Progenitor cell of endocrine pancreas (in vitro differentiated cells): ENCODE measurements at places on chromosomes 1 and 21. TPM values are rescaled to one million over a fixed set of nuclear protein-coding genes. Genes with fewer than 3 reads are reported as not detected.

- H3K36me3 ChIP-seq: no peaks in the 10 kb centered on the region
These were observed 27.6 kb downstream of the IL10RB start for GRCh38 chr21:33293811-33294216.

DNA sequence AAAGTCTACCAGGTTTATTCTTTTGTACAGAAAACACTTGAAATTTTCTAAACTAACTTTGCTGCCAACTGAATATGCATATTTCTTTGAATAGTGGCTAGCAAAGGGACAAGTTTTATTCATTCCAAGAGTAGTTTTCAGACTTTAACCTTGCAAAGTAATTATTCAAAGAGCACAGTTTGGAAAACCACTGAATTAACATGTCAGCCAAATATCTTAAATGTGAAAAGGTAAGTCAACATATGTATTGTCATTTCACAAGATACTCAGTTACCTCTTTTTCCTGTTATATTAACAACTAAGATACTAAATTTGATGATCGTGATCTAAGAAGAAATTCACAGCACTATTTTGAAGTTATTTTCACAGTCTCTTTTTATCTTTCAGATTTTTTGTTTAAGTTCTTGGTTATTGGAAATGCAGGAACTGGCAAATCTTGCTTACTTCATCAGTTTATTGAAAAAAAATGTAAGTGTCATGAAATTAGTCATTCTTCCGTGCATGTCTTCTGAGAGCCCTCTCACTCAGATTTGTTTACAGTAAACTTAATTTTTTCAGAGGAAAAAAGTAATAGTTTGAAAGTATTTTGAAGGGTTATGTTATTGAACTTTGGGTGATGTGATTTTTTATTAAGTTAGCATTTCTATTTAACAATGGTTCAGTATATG is 15.3 kb downstream of the RAB4A start:
- DNase-seq: no peak
- peaks cover 14% of the 10 kb centered on the region for H3K36me3 ChIP-seq
- no peaks in the 10 kb centered on the region for H3K27me3 ChIP-seq

CA6 gene
- not detected in 2 replicates for total RNA-seq

IFNAR1 gene
- 18.3 and 19.6 TPM in 2 replicates for total RNA-seq

NBPF9 gene
- 43.5 and 44.6 TPM in 2 replicates for total RNA-seq

GRCh38 chr21:41217671-41218385 is 49.9 kb downstream of the BACE2 start:
- peaks cover 2% of the 10 kb centered on the region for H3K36me3 ChIP-seq
- H3K27me3 ChIP-seq: peaks cover 5% of the 10 kb centered on the region
- peaks cover 6% of the 10 kb centered on the region for H3K4me1 ChIP-seq
- no peak overlapping the region for H3K27ac ChIP-seq
- H3K4me3 ChIP-seq: no peak overlapping the region

DNA sequence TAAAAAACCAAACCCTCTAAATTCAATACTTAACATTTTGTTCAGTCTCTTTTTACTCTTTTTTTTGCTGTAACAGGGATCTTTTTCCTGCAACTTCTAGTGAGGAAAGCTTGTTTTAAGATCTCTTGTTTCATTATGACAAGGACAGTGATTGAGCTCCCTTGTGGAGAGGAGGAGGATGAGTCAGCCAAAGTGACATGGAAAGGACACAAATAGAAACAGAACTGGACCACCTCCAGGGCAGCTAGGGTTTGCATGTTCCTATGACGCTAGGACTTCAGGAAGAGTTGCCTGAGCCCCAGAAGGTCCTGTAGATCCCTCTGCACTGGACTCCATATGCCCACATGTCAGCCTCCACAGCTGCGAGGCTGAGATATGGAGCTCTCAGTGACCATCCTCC is 212.6 kb upstream of the FAM78B start:
- H3K36me3 ChIP-seq: no peaks in the 10 kb centered on the region
- peaks cover 9% of the 10 kb centered on the region for H3K27me3 ChIP-seq
- H3K4me3 ChIP-seq: no peak overlapping the region
- peaks cover 3% of the 10 kb centered on the region for H3K4me1 ChIP-seq
- H3K27ac ChIP-seq: no peak overlapping the region

- no peaks in the 10 kb centered on the region for H3K36me3 ChIP-seq
- no peaks in the 10 kb centered on the region for H3K4me1 ChIP-seq
- no peak for DNase-seq
- no peak overlapping the region for H3K27ac ChIP-seq
These were observed 14.5 kb upstream of the NRIP1 start for GRCh38 chr21:15079269-15079668.

- H3K27me3 ChIP-seq: no peaks in the 10 kb centered on the region
- H3K27ac ChIP-seq: no peak overlapping the region
- DNase-seq: no peak
- no peaks in the 10 kb centered on the region for H3K36me3 ChIP-seq
- no peaks in the 10 kb centered on the region for H3K4me1 ChIP-seq
These were observed 71.4 kb downstream of the DIRAS3 start for GRCh38 chr1:67978890-67979516.

DNA sequence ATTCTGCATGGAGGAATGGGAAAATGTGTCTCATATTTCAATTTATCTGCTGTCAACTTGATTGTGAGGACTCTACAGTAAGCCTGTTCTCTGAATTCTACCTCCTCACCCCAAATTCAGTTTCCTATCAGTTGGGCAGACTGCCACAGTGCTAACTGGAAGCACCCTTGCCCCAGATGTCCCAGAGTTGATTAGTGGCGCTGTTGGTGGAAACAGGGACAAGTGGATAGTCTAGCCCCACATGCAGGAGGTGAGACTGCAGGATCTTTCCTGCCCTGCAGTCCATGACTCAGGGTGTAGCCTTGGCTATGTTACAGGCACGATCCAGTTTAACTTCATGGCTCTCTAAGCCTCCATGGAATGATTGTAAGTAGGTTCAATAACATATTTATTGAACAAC is 22.1 kb downstream of the ADAM30 start:
- no peaks in the 10 kb centered on the region for H3K36me3 ChIP-seq
- H3K4me3 ChIP-seq: no peak overlapping the region
- DNase-seq: no peak
- H3K4me1 ChIP-seq: peaks cover 5% of the 10 kb centered on the region
- H3K27ac ChIP-seq: no peak overlapping the region

GRCh38 chr21:41827951-41828883 is 50.9 kb downstream of the PRDM15 start:
- no peak for DNase-seq
- H3K36me3 ChIP-seq: no peaks in the 10 kb centered on the region
- H3K4me3 ChIP-seq: no peak overlapping the region
- no peaks in the 10 kb centered on the region for H3K4me1 ChIP-seq
- no peak overlapping the region for H3K27ac ChIP-seq

ARHGEF19 gene
- 146 and 151 TPM in 2 replicates for total RNA-seq

- H3K27ac ChIP-seq: peak overlapping the region; percentile 14
- peaks cover 27% of the 10 kb centered on the region for H3K4me1 ChIP-seq
- no peak overlapping the region for H3K4me3 ChIP-seq
- DNase-seq: no peak
- H3K36me3 ChIP-seq: no peaks in the 10 kb centered on the region
These were observed 1.5 kb upstream of the ETV3L start for GRCh38 chr1:157101149-157101548.

DNA sequence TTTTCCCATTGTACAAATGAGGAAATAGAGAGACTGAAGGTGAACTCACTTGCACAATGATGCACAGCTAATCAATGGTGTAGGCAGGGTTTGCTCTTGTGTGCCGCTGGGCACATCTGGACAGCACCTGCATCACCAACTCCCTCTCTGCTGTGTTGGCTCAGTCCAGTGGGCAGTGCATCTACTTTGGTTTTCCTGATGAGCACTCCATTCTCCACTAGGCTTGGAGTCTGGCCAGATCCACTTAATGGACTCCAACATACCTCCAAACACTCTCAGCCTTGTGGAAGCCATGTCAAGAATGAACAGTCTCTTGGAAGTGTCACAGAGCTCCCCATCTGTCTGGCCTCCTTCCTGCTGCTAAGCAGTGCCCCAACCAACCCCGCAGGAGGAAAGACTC is 152.2 kb downstream of the HIVEP3 start:
- no peaks in the 10 kb centered on the region for H3K36me3 ChIP-seq
- no peak for DNase-seq
- no peaks in the 10 kb centered on the region for H3K4me1 ChIP-seq
- no peak overlapping the region for H3K4me3 ChIP-seq
- peaks cover 21% of the 10 kb centered on the region for H3K27me3 ChIP-seq
- H3K27ac ChIP-seq: no peak overlapping the region

DNA sequence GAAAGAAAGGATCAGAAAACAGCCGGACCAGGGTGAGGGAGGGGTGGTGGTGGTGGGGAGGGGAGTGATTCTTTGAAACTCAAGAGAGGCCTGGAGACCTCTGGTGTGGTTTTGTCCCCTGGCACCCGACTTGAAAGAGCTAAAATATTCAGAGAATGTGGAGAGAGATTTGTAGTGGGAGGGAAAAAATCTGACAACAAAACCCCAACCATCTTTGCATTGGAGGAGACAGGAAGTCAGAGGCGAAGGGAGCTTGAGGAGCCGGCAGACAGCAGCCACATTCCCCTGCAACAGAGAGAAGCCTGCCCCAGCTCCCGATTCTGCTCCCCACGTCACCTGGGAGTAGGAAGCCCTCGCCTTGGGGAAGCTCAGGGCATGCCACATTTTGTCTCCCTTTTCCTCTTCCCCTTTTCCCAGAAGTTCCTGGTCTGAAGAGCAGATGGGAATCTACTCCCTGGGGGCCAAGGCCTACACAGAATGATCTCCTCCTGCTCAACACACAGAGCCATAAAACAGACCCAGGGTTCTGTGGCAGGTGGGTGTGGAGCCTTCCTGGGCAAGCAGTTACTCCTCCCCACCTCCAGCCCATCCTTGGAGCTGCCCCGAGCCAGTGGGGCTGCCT is 84.9 kb downstream of the ITPKB start:
- H3K36me3 ChIP-seq: no peaks in the 10 kb centered on the region
- no peak for DNase-seq
- H3K27me3 ChIP-seq: peaks cover 8% of the 10 kb centered on the region
- no peak overlapping the region for H3K4me3 ChIP-seq
- H3K4me1 ChIP-seq: peaks cover 17% of the 10 kb centered on the region

- no peaks in the 10 kb centered on the region for H3K36me3 ChIP-seq
- no peak overlapping the region for H3K4me3 ChIP-seq
- no peaks in the 10 kb centered on the region for H3K4me1 ChIP-seq
- DNase-seq: no peak
These were observed 1313.1 kb downstream of the MRPL39 start for GRCh38 chr21:24294171-24294570.

DNA sequence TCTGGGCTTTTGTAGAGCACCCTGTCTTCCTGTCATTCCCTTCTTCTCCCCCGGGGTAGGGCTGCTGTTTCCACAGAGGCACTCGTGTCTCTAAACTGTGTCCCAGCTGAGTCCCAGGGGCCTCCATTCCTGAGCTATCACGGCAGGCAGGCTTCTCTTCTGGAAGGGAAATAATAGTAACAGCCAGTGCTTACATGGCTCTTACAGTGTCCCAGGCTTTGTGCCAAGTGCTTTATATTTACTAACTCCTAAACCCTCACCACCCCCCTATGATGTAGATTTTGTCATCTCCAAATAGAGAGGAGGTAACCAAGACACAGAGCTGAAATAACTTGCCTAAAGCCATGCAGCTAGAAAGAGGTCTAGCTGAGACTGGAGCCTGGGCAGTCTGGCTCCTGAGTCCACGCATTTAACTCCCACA is 1.4 kb upstream of the CELF3 start:
- no peak overlapping the region for H3K27ac ChIP-seq
- H3K36me3 ChIP-seq: no peaks in the 10 kb centered on the region
- no peak for DNase-seq
- peak overlapping the region; percentile 45 for H3K4me3 ChIP-seq
- peaks cover 35% of the 10 kb centered on the region for H3K4me1 ChIP-seq

DNA sequence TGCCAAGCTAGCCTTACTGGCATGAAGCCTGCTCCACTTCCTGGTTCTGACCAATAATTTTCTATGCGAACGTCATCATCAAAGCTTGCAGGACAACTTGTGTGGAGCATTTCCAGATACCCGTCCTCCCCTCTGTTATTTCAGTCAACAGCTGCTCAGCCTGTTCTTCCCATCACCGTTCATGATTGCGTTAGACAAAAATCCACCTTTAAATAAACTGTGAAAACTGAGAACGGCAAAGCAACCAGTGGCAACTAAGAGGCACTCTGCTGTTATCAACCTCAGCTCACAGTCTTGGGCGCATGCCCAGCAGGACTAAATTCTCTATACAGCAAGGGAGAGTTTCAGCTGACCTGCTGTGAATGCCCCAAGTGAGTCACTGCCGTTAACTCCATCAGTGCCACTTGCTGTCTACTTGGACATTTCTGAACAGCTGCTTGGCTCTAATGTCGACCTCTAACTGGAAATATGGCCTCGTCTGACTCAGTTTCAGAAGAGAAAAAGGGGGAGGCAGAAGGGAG is 207.4 kb upstream of the RUNX1 start:
- no peak for DNase-seq
- H3K4me1 ChIP-seq: peaks cover 40% of the 10 kb centered on the region
- H3K4me3 ChIP-seq: peak overlapping the region; percentile 60
- H3K27me3 ChIP-seq: no peaks in the 10 kb centered on the region

- H3K27ac ChIP-seq: no peak overlapping the region
- H3K36me3 ChIP-seq: no peaks in the 10 kb centered on the region
- no peaks in the 10 kb centered on the region for H3K4me1 ChIP-seq
- peaks cover 34% of the 10 kb centered on the region for H3K27me3 ChIP-seq
These were observed 37.3 kb downstream of the AZIN2 start for GRCh38 chr1:33118274-33118673.

GRCh38 chr21:34128124-34128523 is 54.7 kb downstream of the MRPS6 start:
- peaks cover 26% of the 10 kb centered on the region for H3K4me1 ChIP-seq
- H3K36me3 ChIP-seq: peaks cover 16% of the 10 kb centered on the region
- H3K4me3 ChIP-seq: no peak overlapping the region
- H3K27ac ChIP-seq: no peak overlapping the region
- no peak for DNase-seq

FCGR3A gene
- not detected in 2 replicates for total RNA-seq

PCP4 gene
- total RNA-seq: 2.0 and 2.4 TPM in 2 replicates

- H3K27me3 ChIP-seq: no peaks in the 10 kb centered on the region
- H3K36me3 ChIP-seq: peaks cover 6% of the 10 kb centered on the region
- peaks cover 3% of the 10 kb centered on the region for H3K4me1 ChIP-seq
These were observed 85.3 kb upstream of the SERBP1 start for GRCh38 chr1:67515324-67516080.

CELA2B gene
- total RNA-seq: not detected in 2 replicates

DNA sequence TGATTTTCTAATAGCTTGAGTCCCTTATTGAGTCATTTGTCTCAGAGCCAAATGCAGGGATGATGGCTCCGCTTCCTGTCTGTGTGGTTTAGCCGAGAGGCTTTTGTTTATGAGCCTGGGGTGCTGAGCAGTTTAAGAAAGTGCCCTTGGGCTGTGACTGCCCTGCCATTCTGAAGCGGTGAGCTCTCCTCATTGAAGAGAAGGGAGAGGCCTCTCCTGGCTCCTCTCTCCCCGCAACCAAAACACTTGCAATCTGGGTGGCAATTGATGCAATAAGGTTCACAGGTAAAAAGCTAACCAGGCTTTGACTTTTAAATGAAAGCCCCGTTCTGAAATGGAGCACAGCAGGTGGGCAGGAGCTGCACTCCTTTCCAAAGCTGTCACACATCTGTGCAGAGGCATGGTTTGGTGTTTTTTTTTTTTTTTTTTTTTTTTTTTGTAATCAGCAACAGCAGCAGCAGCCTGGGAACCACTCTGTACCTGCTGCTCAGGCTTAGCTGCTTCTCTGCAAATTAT is 403.7 kb downstream of the SIPA1L2 start:
- no peak for DNase-seq
- no peak overlapping the region for H3K27ac ChIP-seq
- peaks cover 13% of the 10 kb centered on the region for H3K27me3 ChIP-seq

GRCh38 chr1:93106226-93106625 is 27.1 kb downstream of the MTF2 start:
- no peaks in the 10 kb centered on the region for H3K27me3 ChIP-seq
- no peak overlapping the region for H3K27ac ChIP-seq
- no peak for DNase-seq
- H3K4me3 ChIP-seq: no peak overlapping the region

GRCh38 chr1:43991476-43992231 is at the start of gene CCDC24:
CCDC24 (plus strand) TSS chr1:43991599; CDS start chr1:43991879, 280 bp downstream.
- no peaks in the 10 kb centered on the region for H3K36me3 ChIP-seq
- peak; percentile 61 for DNase-seq
- H3K4me1 ChIP-seq: peaks cover 35% of the 10 kb centered on the region
- peak within 1 kb of the TSS; percentile 88 for H3K4me3 ChIP-seq
- H3K27me3 ChIP-seq: no peaks in the 10 kb centered on the region
